G401 (cell line): ENCODE measurements at places on chromosomes 1 and 21. TPM values are rescaled to one million over a fixed set of nuclear protein-coding genes. Genes with fewer than 3 reads are reported as not detected.

The LCE2B gene
- total RNA-seq: not detected in 2 replicates

The BARHL2 gene
- total RNA-seq: 0.06 and 0.07 TPM in 2 replicates

GRCh38 chr1:23148084-23148483 lies 20.6 kb downstream of the LUZP1 start:
- no peak for DNase-seq

DNA sequence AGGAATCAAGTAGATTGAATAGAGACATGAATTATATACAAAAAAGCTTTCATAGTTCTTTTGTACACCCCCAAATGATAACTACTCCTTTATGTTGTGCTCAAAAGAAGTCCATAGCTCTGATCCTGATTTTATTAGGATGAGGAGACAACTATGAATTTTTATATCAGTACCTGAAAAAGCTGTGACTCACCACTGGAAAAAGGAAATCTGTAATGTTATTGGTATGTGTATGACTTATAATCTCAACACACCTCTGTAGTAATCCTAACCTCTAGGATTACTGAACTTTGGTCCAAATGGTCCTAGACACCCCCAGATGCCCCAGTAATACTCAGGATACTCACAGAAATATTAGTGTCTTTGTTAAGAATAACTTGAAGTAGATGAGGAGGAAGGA lies 10.2 kb downstream of the PRKAB2 start:
- no peak for DNase-seq

DNA sequence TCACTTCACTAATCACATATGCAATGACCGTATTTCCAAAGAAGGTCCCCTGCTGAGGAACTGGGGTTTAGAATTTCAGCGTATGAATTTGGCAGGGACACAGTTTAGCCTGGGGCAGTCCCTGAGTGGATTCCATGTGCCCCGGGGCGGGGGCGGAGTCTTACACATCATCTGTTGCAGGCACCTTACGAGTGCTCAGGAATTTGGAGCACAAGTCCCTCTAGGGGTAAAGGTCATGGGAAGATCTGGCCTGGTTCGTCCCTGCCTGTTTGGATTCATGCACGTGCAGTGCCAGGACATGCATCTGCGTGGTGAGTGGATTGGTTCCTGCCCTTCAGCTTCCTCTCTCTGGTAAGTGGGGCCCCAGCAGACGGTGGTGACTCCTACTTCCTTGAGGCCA lies 208.3 kb upstream of the C1orf174 start:
- no peak for DNase-seq
